Activated CD4-positive, alpha-beta T cell treated with anti-CD3 and anti-CD28 coated beads, Interleukin-2, amount 50 U/mL, for 4 hours (primary cell): ENCODE measurements at places on chromosomes 7 and 10.

DNA sequence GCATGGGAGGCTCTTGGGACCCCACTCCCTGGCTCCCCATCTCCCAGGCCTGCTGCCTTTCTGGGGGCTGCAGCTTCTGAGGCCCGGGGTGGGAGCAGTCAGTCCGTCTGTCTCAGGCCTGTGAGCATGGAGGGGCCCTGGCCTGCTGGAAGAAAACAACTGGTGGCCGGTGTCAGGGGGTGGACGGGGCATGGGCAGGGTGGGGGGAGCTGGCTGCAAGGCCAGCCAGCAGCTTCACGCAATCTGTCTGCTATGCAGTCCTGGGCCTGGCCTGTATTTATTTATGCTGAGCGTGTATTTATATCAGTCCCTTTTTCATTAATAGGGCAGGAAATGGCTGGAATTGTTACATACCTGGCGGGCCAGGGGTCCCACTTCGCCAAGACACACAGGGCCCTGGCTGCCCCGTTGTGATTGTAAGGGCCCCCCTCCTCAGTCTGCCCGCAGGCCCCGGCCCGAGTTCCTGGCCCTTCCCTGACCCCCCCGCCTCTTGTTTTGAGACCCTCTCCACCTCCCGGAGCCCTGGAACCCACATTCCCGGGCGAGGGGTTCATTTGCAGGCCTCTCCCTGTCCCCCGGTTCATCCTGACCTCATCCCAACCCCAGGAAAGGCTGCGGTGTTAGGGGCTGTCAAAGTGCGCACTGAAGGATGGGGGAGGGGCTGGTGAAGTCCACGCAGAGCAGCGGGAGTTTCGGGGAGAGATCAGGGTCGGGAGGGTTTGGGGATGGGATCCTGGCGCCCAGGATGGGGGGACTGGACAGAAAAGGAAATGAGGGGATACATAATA lies 8.2 kb downstream of the TMEM270 start:
- no peak for DNase-seq

GRCh38 chr7:131471250-131472004 lies 85.0 kb downstream of the PODXL start:
- no peak for DNase-seq

DNA sequence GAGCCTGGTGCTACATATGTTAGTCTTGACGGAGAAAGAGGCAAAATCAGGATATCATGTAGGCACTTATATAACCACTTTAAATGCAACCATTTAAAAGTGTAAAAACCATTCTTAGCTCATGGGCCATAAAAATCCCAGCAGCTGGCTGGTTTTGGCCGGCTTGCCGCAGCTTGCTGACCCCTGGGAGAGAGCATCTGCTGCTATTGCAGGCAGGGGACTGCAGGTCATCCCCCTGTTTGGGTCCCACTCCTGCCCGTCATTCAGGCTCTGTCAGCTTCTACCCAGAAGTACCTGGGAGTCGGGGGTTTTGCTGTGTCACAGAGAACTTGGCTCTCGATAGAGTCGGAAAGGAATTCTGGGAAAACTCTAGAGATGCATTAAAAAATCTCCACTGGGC lies 187.4 kb downstream of the CUX1 start:
- DNase-seq = no peak

DNA sequence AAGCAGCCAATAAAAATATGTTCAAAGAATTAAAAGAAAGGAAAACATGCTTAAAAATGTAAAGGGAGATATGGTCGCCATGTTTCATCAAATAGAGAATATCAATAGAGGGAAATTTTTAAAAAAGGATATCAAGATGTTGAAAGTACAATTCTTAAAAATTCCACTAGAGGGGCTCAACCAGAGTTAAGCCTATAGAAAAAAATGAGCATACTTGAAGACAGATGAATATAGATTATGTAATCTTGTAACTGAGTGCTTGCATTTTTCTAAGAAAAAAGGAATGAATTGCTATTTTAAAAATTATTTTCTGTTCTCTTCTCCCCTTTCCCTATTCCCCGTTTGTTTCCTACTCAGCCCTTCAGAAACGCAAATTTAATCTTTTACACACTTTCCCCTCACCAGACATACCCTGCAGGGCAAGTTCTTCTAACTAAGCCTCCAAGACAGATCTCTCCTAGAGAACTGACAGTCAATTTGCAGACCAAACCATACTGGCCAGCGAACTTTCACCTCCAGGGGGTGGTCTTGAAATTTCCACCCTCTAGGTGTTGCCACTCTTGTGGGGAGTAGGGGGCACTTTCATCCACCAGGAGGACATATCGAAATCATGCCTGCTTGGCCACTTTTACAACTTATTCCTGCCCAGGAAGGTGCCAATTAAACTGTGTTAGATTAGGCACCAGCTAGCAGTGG lies 67.7 kb downstream of the NSUN6 start:
- no peak for DNase-seq

GRCh38 chr10:99874341-99875085 lies 92.1 kb downstream of the ABCC2 start:
- DNase-seq = no peak

GRCh38 chr7:120939345-120939744 lies 11.2 kb upstream of the ING3 start:
- no peak for DNase-seq
